ENCODE measurements at places on chromosomes 7 and 10.

DNA sequence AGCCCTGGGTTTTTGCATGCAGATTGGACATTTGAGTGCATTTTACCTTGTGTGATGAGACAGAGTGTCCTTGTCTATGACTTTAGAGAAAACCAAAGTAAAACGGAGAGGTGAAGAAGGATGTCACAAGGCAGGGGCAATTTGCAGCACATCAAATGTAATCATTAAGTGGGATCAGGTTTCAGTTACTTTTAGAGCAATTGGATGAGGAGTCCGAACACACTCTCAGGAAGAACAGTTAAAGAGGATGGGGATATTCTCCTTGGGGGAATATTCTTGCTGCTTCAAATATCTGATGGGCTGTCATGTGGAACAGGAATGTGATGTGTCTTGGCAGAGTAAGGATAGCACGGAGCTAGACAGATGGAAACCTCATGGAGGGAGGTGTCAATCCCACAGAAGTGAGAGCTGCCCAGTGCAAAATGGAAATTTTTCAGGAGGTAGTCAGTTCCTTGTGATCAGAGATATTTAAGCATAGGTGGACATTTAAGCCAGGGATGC lies 757 bp downstream of the RAB19 start:
- no peak for DNase-seq

GRCh38 chr7:48105045-48105444 lies 16.0 kb downstream of the UPP1 start:
- DNase-seq = no peak

GRCh38 chr10:84704101-84704500 lies 375.7 kb downstream of the CCSER2 start:
- DNase-seq = no peak

DNA sequence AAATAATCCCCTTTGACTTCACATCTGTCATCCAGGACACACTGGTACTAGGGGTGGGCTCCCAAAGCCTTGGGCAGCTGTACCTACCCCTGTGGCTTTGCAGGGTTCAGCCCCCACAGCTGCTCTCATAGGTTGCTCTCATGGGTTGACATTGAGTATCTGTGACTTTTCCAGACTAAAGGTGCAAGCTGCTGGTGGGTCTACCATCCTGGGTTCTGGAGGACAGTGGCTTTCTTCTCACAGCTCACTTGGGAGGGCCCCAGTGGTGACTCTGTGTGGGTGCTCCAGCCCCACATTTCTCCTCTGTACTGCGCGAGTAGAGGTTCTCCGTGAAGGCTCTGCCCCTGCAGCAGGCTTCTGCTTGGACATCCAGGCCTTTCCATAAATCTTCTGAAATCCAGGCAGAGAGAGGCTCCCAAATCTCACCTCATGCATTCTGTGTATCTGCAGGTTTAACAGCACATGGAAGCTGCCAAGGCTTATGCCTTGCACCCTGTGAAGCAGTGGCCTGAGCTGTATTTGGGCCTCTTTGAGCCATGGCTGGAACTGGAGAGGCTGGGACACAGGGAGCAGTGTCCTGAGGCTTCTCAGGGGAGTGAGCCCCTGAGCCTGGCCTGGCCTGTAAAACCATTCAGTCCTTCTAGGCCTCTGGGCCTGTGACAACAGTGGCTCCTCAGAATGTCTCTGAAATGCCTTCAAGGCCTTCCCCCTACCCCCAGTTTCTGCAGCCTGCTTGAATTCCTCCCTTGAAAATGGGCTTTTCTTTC lies 52.2 kb downstream of the TRIM24 start:
- DNase-seq = no peak

DNA sequence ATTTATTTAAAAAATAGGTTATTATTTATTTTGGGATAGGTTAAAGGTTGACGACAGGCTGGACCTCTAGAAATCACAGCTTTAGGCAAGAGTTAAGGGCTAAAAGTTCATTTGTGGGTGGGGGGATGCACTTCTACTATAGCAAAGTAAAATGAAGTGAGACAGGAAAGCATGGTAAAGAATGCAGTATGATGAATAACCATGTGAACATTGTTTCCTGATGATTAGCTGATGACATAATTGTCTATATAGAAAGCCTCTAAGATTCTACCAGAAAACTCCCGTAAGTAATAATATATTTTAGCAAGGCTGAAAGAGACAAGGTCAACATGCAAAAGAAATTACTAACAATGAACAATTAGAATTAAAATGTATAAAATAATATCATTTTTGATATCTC lies 25.7 kb upstream of the PRSS37 start:
- no peak for DNase-seq

DNA sequence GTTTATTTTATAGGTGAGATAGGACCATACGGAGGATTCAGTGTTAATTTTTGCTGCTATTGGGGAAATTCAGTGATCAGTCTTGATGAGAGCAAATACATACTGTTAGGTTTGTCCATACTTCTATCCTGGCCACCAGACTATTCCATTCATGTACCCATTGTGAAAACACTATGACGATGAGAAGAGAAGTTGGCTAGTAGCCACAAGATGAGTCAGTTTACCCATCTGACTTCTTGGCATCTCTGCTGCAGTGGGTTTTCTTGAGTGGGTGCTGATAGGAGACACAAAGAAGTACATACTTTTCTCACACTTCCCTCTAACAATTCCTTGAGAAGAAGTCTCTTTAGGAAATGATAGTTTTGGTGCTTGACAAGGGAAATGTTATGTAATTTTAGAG lies 133.1 kb downstream of the TFPI2 start:
- DNase-seq = no peak

DNA sequence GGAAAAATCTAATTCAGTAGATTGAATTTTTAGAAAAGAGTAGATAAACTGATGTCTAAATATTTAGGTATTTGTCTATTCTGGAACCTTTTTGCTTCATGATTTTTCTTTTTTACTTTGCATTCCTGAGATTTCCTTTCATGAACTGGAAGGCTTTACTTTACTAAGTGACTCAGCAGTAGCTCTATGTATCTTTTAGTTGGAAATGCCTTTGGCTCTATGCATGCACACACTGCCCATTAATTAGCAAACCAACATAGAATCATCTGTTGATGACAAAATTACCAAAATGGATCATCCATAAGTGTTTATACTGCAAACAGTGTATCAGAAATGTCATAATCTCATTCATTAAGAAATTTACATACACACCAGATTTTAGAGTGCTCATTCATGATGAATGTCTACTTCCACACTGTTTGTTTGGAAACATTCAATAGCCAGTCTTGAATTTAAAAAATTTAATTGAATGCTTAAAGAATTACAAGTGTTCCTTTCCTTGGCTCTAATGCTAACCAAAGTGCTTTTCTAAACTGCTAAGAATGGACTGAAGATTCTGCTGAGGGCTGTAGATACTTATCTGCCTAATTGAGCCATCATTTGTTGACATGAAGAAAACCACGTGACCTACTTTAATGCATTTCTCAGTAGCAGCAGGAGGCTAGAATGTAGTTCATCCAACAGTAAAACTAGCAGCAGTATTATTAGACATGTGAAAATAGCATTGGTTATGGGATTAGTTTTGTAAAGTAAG lies 282.0 kb downstream of the ADK start:
- DNase-seq = no peak

DNA sequence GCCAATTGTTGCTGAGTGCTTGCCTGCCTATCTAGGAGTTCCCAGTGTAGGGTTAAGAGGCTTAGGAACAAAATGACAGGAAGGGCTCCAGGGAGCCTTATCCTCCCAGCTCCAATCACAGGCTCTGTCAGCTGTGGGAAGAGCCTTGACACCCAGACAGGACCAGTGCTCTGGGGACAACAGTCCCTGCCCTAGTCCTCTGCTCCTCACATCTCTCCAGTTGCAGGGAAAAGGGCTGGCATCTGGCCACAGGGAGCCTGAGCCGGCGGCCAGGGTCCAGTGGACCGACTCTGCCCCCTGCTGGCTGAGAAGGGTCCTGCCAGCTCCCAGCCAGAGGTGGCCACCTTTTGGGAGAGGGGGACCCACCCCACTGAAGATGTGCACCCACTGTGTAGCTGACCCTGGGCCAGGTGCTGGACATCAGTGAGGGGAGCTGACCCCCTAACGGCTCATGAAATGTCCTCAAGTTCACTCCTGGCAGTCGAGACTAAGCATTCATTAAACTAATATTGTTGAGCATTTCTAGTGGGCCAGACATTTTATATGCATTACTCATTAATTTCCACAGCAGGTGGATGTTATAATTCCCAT lies 17.6 kb downstream of the DNAJB12 start:
- DNase-seq = peak; percentile 75

- DNase-seq = no peak
These were observed 164.9 kb downstream of the NSUN6 start for GRCh38 chr10:18486438-18486837.

DNA sequence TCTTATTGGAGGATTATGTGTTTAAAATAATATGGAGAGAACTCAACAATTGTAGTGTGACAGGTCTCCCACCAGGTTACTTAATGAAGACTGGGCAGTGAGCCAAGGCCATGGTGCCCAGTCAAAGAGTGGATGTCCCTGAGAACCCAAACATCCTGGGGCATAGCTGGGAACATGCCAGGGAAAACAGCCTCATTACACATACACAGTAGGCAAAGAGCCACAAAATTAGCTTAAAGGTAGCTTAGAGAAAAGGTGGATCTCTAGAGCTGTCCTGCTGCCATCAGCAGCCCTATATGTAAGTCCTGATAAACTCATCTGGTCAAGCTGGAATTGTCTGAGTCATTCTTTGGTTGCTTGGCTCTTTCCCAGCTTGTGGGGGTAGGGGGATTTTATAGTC lies 287.8 kb downstream of the PHF14 start:
- no peak for DNase-seq

GRCh38 chr10:51342381-51342780 lies 268.1 kb downstream of the PRKG1 start:
- no peak for DNase-seq

DNA sequence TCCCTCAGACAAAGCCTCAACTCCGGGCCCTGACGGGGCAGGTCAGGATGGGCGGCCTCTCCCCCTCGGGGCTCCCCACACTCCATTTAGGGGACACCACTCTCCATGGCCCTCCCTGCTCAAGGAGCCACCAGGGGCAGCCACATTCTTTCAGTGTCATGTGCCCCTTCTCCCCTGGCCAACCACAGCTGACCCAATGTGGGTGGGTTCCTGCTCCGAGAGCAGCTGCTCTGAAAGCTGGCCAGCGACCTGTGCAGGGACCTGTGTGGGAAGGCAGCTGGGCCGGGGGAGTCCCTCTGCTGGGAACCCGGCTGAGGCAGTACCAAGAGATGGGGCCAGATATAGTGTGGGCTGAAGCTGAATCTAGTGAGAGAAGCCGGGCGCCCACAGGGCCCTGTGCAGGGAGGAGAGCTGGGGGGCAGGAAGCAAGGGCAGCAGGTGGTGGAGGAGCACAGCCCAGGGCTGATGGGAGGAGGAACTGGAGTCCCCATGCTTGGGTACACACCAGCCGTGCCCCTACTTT lies 40.6 kb upstream of the NPFFR1 start:
- DNase-seq = no peak

DNA sequence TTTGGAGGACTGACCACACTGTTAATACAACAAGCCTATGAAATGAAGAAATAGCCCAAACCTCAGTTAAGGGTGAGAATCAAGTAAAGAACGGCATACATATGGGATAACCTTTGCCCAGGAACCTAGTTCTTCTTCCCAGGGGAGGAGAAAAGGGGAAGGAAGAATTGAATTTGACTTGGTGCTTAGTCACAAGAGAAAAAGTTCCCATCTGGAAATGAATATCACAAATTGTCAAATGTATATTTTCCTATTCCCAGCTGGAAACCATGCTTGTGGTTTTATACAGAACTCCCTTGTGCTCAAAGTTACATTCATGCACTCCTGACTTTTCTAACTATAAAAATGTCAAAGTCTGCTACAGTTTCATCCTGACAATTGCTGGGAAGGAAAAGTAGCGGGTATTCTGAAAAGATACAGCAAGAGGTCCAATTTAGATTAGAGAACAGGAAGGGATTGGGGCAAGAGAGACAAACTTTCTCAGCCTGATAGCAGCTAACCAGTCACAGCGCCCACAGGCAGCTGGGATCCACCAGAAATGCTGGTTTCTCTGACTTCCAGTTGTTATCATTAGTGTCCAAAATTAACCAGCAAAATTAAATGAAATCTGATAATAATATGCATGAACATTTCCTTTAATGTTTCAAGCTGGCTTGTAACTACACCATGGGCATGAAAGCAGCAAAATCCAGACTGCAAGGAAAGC lies 18.6 kb upstream of the GSAP start:
- DNase-seq = no peak

- no peak for DNase-seq
These were observed 287.9 kb upstream of the KLF14 start for GRCh38 chr7:131021902-131022301.

GRCh38 chr10:57884965-57885617 lies 382.6 kb downstream of the IPMK start:
- no peak for DNase-seq

GRCh38 chr10:16776896-16777295 lies 40.3 kb downstream of the RSU1 start:
- no peak for DNase-seq

DNA sequence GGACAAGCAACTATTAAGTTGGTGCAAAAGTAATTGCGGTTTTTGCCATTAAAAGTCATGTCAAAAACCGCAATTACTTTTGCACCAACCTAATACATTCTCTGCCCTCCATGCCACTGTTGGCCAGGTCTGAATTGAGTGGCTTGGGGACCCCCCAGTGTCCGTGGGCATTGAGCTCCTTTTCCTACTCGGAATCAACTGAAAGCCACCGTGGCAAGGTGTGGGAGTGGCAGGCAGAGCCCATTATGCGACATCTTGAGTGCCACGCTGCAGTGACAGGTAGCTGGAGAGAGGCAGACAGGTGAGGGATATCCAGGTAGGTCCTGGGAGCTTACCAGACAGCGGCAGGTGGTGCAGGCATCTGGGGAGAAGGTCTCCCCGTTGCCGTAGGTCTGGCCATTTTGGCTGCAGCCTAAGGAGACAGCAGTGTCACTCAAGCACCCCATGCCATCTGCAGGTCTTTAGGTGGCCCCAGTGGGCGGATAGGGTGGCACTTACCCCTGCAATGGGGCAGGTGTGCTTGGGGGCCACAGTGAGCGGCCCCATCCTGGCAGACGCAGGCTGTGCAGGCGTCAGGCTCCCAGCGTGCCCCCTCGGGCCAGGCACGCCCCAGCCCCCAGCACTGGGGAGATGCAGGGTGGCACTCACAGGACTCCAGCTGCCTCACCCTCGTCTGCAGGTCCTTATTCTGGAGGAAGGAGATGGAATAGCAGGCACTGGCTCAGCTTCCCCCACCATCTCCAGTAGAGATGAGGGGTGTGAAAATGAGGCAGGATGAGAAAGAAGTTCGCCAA lies 3.5 kb downstream of the KCP start:
- DNase-seq = peak; percentile 19

GRCh38 chr7:66626331-66626934 lies 2.2 kb upstream of the KCTD7 start:
- DNase-seq = no peak

DNA sequence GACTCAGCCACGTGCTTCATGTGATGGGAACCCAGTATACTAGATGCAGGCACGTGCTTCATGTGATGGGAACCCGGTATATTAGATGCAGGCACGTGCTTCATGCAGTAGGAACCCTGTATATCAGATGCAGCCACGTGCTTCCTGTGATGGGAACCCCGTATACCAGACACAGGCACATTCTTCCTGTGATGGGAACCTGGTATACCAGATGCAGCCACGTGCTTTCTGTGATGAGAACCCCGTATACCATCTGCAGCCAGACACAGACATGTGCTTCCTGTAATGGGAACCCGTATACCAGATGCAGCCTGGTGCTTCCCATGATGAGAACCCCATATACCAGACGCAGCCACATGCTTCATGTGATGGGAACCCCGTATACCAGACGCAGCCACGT lies 44.0 kb downstream of the MGMT start:
- no peak for DNase-seq

Data from activated naive CD4-positive, alpha-beta T cell treated with anti-CD3 and anti-CD28 coated beads, Interleukin-2, amount 10 ng/mL, durations not matched to agents 7 days and 5 days (primary cell).